ENCODE measurements at places on chromosomes 5 and 9.

GRCh38 chr9:9612270-9612669 lies 1000.5 kb downstream of the PTPRD start:
- DNase-seq = peak; percentile 63

DNA sequence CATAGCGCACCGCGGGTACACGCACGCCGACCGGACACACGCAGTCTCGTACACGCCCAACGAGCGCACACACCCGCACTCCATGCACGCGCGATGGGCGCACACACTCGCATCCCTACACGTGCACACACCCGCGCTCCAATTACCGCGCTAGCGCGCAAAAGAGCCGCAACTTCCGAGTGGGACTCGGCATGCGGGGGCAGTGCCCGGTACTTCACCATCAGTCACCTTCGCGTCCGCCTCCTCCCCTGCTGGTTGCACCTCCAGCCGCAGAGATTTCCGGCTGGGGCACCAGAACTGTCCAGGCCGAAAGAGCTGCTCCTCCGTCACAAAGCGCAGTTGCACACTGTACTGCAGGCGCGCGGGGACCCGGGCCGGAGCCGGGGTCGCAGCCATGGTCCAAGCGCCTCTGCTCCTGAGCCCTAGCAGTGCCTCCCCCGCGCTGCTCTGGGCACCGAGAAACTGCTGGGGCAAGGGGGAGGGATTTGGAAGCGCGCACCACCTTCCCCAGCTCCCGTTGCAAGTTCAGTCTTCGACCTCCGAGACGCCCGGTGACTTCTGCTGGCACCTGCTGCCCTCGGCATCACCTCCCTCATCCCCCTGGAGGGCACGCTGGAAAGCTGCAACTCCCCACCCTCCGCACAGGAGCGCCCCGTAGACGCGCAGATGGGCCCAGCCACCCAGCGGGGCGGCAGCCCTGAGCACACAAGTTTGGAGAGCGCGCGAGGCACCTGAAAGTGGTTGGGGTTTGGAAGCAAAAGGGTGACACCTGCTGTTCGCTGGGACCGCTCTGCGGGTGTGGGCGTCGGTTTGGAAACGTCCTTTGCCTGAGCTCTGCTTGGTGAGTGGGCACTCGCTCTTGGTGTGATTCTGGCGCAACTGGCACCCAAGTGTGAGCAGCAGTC lies 337.4 kb upstream of the PUM3 start:
- DNase-seq = peak; percentile 26

DNA sequence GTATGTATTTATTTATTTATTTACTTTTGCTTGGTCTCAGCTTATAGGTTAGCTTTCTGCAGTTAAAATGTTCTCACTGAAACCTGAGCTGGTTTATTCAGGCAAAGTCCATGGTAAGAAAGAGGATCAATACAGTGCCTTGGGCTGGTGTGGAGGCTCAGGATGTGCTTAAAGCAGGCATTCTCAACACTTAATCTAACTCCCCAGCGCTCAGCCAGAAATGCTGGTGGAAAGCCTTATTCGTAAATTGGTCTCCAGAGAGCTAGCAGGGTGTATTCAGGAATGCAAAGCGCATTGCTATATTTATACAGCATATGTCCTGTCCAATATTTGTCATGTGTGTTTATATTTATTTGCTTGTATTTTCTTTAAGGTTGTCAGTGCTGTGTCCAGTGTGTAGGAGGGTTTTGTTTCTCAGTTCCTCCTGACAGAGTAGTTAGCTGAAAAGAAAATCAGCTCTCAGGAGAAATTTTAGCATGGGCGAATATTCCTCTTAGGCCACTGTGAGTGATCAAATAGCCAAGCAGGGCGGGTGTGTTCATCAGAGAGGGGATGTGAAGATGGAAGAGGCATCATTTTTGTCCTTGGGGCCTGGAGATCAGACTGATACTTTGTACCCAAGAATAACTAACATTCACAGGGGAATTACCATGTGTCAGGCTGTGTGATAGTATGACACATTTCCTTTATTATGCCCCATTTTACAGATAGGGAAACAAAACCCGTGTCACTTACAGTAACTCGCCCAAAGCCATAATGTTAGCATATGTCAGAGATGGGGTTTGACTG lies 65.8 kb downstream of the DOCK2 start:
- no peak for DNase-seq

DNA sequence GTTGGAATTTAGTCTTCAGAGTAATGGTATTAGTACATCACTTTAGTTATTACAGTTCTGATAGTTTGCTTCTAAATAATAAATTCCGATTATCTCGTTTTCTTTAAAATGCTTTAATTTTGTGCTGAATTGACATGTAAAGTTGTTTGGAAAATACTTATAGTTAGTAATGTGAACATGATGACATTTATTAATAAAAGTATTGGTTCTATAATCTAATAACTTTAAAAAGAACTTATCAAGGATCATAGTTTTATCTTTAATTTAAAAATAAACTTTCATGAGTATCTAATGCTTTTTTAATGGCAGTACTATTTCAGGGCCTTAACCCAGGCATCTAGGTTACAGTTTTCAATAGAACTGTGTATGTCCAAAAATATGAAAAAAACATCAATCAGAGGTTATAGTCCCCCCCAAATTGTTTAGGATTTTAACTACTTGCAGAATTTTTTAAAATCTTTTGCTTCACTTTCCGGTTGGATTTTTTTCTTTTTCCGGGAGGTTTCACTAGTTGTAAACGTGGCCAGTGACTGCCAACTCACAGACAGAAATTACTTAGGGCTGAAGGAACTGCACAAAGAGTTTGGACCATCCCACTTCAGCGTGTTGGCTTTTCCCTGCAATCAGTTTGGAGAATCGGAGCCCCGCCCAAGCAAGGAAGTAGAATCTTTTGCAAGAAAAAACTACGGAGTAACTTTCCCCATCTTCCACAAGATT lies 680 bp downstream of the GPX8 start:
- no peak for DNase-seq

- no peak for DNase-seq
Measured at GRCh38 chr9:8883321-8883720, 1083.7 kb upstream of the DMAC1 start.

GRCh38 chr9:95796029-95796428 lies 79.5 kb upstream of the ERCC6L2 start:
- DNase-seq = peak; percentile 93

DNA sequence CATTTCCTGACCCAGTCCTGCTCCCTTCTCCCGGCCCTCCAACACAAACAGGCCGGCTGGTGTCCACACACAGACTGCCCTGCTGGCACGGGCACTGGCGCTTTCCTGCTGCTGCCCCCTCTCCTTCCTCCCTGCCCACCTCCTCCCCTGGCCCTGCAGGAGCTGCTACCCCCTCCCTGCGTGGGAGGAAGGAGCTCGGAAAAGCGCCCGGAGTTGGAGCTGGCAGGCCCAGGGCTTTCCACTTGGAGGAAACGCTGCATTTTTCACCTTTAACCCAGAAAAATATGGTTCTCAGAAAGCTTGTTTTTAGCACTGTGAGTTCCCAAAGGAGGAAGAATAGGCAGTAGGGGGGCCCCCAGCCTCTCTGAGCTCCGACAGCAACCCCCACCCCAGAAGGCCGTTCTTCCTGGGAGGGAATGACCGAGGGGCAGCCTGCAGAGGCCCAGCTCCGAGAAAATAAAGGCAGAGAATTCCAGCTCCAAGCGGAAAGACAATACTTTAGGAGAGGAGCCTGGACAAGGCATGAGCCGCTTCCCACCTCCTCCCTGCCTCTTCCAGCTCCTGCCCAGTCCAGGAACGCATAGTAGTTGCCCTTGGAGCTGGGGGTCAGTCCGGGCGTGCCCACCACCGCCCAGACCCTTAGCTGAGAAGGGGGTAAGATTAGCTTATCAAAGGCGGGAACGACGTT lies 88.9 kb downstream of the LIFR start:
- no peak for DNase-seq

- no peak for DNase-seq
Measured at GRCh38 chr5:106140101-106140500, 1530.6 kb downstream of the EFNA5 start.

- no peak for DNase-seq
Measured at GRCh38 chr9:121232251-121232650, 30.6 kb upstream of the RAB14 start.

DNA sequence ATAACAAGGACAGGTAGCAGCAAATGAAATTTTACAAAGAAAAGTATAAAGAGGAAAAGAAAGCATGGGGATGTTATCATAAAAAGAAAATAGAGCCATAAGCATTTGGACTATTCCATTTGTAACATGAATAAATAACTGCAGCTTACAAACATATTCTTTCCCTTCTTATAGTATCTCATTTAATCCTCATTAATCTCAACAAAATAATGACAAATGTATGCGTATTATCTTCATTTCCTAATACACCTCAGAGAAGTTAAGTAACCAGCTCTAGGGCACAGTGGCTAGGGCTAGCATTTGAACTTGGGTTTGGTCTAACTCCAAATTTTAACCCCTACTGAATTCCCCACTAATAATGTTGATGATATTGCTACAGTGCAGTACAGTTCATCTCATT lies 175.5 kb upstream of the POU5F2 start:
- DNase-seq = no peak

DNA sequence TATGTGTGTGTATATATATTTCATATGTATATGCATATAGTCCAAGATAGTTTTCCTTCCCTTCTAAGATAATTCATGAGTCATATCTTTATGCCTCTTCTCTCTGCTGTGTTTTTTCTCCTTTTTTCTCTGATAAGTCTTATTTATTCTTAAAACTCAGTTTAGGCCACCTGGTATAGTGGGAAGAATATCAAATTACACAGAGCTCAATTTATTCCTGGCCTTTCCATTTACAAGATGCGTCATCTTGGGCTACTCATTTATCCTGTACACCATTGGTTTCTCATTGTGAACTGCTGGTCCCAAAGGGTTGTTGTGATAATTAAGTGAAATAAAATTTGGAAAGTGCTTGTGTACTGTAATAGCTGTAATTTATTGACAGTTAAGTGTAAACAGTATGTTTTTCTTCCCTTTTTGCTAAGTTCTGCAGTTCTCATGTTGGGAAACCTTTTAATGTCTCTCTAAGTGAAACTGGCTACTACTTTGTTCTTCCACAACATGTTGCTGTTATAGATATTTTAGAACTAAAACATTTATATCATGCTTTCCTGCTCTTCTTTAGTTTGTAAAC lies 19.4 kb downstream of the CCDC171 start:
- no peak for DNase-seq

- no peak for DNase-seq
Measured at GRCh38 chr5:177494346-177495195, 2.8 kb downstream of the PDLIM7 start.

DNA sequence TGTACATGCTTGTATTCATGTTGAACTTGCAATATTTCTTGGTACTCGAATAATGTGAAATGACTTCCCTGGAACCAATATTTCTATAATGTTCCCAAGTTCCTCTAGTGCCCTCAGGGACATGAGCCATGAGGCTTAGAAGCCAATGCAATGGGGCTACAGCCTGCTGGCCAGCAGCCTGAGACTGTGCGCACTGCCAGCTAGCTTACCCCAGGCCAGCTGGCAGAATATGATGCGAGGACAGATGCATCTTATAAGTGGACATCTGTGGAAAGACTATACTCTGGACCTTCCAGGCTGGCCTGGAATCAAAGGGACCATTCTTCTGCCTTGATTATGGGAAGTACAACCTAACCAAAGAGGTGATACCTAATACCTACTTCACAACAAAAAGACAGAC lies 1862.0 kb upstream of the ACO1 start:
- no peak for DNase-seq

- DNase-seq = no peak
Measured at GRCh38 chr5:173163219-173163618, 18.9 kb downstream of the BNIP1 start.

DNA sequence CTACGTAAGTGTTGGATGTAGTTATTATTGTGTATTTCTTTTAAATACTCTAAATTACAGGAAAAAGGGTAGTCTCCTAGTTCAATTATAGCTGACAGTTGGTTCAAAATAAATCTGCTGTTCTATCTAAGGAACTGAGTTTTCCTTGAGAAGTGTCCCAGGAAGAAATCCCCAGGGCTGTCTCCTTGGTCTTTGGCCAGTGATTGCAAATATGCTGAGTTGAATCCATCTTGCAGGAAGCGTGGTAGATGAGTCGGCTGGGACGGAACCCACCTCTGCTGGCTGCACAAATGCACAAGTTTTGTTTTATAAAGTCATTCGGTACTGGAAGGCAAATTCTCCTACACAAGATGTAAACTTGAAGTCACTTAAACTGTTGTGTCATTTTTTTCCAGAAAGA lies 30.2 kb upstream of the HOMER1 start:
- no peak for DNase-seq

GRCh38 chr5:79886925-79887655 lies 104.0 kb downstream of the MTX3 start:
- peak; percentile 55 for DNase-seq

DNA sequence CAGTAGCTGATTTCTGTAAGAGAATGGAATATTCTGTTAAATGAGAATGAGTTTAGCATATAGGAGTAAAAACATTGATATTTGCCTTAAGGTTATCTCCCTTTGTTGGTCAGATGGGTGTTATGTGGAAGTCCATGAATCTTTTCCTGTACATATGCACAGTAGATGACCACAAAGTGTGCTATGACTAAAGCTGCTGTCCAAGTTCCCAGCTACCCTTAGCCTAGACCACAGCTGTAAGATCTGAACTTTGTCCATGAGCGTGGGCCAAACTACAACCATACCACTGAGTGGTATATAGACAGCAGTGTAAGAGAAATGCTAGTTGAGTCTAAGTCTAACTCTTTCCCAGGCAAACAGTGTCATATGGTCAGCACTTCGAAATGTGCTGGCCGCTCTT lies 48.8 kb downstream of the CD180 start:
- no peak for DNase-seq

DNA sequence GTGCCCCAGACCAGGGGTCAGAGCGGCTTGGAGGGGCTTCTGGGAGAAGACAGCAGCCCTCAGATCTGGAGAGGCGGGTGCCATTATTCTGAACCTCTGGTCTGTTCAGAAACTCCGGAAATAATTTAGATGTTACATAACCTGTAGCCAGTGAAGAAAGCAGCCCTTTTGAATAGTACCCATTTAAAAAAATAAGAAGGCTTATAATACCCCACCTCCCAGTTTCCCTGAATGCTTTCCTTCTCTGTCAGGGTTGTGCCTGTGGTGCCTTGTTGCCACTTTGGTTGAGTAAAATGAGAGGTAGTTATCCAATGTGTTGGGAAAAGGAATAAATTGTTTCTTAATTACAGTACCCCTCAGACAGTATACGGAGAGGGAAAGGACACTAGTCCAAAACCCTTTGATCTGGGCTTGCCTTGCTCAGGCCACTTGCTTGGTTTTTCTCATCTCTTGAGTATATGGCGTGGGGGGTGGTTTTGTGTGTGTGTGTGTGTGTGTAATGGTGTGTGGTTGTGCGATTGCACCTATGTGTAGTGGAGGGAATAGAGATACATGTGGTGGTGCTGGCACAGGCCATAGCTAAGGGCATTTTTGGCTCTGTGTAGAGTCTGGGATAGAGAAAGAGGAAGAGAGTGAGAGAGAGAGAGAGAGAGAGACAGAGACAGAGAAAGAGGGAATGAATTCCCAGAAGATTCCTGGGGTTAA lies 59.1 kb upstream of the TLR4 start:
- no peak for DNase-seq

DNA sequence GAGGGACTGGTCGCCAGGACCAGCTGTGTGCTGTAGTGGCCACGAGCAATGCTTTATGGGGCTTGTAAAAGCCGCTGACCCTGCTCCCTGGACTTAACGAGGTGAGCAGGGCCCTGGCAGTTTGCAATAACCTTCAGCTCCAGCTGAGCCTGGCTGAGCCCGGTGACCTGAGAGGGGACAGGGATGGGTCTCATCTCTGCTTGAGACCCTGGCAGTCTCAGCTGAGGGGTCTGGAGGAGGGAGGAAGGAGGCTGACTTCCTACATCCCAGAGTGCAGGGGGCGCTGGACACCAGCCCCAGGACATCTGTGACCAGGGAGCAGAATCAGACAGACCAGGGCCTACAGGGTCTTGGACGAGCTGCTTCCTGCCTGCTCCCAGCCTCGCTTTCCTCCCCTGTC lies 277.5 kb upstream of the MVB12B start:
- DNase-seq = no peak

Data from NCI-H2029 (cell line).